Activated B cell treated with CpG ODN at 0.5 μM for 24 hours (primary cell): ENCODE measurements at places on chromosomes 12 and 14. TPM values are rescaled to one million over a fixed set of nuclear protein-coding genes. Genes with fewer than 3 reads are reported as not detected.

DNA sequence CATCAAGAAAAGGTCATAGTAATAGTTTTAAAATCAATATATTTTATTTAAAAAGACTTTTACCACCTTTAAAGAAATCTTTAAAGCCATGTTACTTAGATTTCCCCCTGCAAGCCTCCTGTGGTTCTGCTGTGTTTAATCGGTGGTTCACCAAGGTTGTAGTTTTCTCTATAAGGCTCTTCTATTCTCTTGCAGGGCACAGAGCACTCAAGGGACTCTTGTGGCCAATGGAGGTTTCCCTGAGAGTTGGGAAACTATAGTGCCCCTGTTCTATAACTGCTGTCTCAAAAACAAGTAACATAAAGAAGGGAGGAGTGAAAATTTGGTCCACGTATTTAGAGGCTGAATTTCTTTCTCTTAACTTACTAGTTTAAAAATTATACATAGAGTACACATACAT is 25.0 kb downstream of the DACT1 start:
- no peak overlapping the region for H3K4me3 ChIP-seq
- no peaks in the 10 kb centered on the region for H3K4me1 ChIP-seq
- no peak overlapping the region for H3K27ac ChIP-seq
- no peaks in the 10 kb centered on the region for H3K36me3 ChIP-seq
- peaks cover 8% of the 10 kb centered on the region for H3K27me3 ChIP-seq
- DNase-seq, result no peak

- no peak overlapping the region for H3K27ac ChIP-seq
- H3K36me3 ChIP-seq, result no peaks in the 10 kb centered on the region
- H3K4me3 ChIP-seq, result no peak overlapping the region
- no peaks in the 10 kb centered on the region for H3K4me1 ChIP-seq
- H3K27me3 ChIP-seq, result peaks cover 6% of the 10 kb centered on the region
Observed at GRCh38 chr14:57049848-57050247, 218.9 kb downstream of the EXOC5 start.

Gene CLEC14A
- total RNA-seq, result not detected in 2 replicates

- no peaks in the 10 kb centered on the region for H3K27me3 ChIP-seq
- no peaks in the 10 kb centered on the region for H3K36me3 ChIP-seq
- peaks cover 33% of the 10 kb centered on the region for H3K4me1 ChIP-seq
- H3K27ac ChIP-seq, result no peak overlapping the region
Observed at GRCh38 chr12:14193639-14194038, 171.8 kb upstream of the ATF7IP start.

DNA sequence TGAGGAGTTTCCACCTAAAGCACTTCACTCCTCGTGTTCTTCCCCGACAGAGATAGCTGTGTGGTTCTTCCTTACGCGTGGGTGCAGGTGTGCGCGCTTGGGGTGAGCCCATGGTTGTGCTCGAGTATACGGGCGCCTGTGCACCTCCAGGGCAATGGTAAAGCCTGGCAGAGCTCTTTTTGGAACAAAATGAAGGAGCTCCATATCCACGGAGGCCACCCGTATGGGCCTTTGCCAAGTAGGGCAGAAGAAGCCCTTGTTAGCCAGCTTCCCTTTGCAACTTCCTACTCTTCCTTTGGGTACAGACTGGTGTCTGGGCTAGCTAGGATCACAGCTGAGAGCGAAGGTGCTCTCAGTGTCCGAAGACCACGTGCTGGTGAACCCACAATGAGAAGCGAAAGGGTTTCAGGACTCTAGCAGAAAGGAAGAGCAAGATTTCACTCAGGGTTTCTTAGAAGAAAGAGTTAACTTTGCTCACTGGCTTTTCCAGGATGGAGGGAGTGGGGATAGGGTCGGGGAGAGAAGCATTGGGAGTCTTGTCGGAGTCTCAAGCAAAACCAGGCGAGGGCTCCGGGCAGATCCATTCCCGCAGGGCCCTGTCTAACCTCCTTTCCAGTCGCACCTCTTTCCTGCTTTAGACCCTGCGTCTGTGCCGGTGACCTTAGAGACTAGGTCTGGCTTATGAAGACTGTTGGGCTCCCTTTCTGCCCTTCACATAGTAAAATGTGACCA is 960 bp upstream of the LRFN5 start:
- H3K4me1 ChIP-seq, result peaks cover 38% of the 10 kb centered on the region
- H3K36me3 ChIP-seq, result no peaks in the 10 kb centered on the region
- H3K27me3 ChIP-seq, result peaks cover 54% of the 10 kb centered on the region
- H3K4me3 ChIP-seq, result peak overlapping the region; percentile 75
- H3K27ac ChIP-seq, result no peak overlapping the region
- no peak for DNase-seq

- H3K27me3 ChIP-seq, result peaks cover 20% of the 10 kb centered on the region
- H3K27ac ChIP-seq, result no peak overlapping the region
- no peaks in the 10 kb centered on the region for H3K36me3 ChIP-seq
- no peak for DNase-seq
Observed at GRCh38 chr14:99780690-99781089, 12.5 kb upstream of the EML1 start.

- DNase-seq, result no peak
- H3K4me1 ChIP-seq, result peaks cover 5% of the 10 kb centered on the region
- H3K36me3 ChIP-seq, result no peaks in the 10 kb centered on the region
- H3K27me3 ChIP-seq, result no peaks in the 10 kb centered on the region
- H3K4me3 ChIP-seq, result no peak overlapping the region
- no peak overlapping the region for H3K27ac ChIP-seq
Observed at GRCh38 chr14:77406718-77407117, 16.6 kb downstream of the NOXRED1 start.

Gene RNFT2
- total RNA-seq, result 7.5 and 8.7 TPM in 2 replicates

DNA sequence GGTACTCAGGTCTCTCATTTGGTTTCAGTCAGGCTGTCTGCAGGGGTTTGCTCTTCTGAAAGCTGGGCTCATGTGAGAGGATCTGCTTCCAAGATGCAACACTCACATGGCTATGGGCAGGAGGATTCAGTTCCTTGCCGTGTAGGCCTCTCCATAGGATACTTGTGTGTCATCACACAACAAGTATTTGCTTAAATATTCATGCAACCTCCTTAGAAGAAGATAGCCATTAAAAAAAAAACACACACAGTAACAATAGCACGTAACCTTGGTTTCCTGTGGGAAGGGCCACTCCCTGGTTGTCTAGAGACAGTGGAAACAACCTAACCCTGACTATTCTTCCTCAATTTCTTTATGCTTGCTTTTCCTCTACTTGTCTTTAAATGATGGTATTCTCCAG is 31.8 kb upstream of the CLEC4E start:
- no peaks in the 10 kb centered on the region for H3K36me3 ChIP-seq
- no peak overlapping the region for H3K27ac ChIP-seq
- DNase-seq, result no peak
- peaks cover 11% of the 10 kb centered on the region for H3K27me3 ChIP-seq
- H3K4me3 ChIP-seq, result no peak overlapping the region

DNA sequence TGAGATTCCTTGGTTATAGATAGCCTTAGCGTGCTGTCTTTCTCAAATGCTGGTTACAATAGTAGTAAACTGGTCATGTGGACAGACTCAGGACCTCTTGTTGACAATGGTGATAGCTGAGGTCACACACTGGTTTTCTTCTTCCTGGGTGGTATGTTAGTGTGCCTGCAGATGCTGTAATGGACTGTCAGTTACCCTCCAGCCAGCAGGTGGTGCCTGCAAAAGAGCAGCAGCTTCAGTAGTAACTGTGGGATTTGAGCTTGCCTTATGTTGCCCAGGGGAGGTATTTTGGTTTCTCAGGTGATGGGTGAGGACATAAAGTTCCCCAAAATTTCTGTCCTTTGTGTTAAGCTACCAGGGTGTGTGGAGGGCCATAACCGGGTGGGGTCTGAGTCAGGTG is 33.7 kb upstream of the SCAF11 start:
- peaks cover 24% of the 10 kb centered on the region for H3K27me3 ChIP-seq
- DNase-seq, result no peak
- H3K4me3 ChIP-seq, result no peak overlapping the region
- H3K27ac ChIP-seq, result no peak overlapping the region

- peaks cover 2% of the 10 kb centered on the region for H3K27me3 ChIP-seq
- no peak for DNase-seq
- H3K27ac ChIP-seq, result no peak overlapping the region
- no peak overlapping the region for H3K4me3 ChIP-seq
Observed at GRCh38 chr12:3003357-3003992, 44.3 kb downstream of the TEAD4 start.

GRCh38 chr12:32477714-32478113 is 78.4 kb downstream of the FGD4 start:
- peak overlapping the region; percentile 18 for H3K27ac ChIP-seq
- H3K4me3 ChIP-seq, result no peak overlapping the region
- peaks cover 41% of the 10 kb centered on the region for H3K4me1 ChIP-seq

DNA sequence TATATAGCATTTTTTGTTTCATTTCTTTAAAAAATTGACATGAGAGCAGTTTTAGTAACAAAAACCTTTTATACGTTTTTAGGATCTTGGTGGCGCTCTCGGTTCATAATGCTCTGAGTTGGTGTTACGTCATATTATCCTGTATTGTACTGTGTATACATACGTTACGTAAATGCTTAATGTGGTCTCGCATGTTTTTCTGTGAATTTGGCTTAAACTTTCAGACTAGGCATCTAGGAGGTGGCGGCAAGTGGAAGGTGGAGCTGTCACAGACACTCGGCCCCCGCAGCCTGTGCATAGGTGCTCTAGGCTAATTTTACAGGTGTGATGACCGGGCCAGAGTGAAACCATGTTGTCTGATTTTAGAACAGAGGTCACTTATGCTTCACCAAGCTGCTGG is 60.0 kb downstream of the PPP2R5C start:
- H3K4me1 ChIP-seq, result peaks cover 90% of the 10 kb centered on the region
- H3K4me3 ChIP-seq, result no peak overlapping the region
- peaks cover 44% of the 10 kb centered on the region for H3K36me3 ChIP-seq
- no peaks in the 10 kb centered on the region for H3K27me3 ChIP-seq
- DNase-seq, result no peak

Gene MSI1
- not detected in 2 replicates for total RNA-seq

Gene PLEKHD1
- total RNA-seq, result 0.22 and 0.24 TPM in 2 replicates

GRCh38 chr12:16324772-16325171 is 22.7 kb upstream of the MGST1 start:
- no peak overlapping the region for H3K27ac ChIP-seq
- H3K27me3 ChIP-seq, result no peaks in the 10 kb centered on the region
- no peaks in the 10 kb centered on the region for H3K4me1 ChIP-seq
- no peak for DNase-seq
- no peaks in the 10 kb centered on the region for H3K36me3 ChIP-seq

DNA sequence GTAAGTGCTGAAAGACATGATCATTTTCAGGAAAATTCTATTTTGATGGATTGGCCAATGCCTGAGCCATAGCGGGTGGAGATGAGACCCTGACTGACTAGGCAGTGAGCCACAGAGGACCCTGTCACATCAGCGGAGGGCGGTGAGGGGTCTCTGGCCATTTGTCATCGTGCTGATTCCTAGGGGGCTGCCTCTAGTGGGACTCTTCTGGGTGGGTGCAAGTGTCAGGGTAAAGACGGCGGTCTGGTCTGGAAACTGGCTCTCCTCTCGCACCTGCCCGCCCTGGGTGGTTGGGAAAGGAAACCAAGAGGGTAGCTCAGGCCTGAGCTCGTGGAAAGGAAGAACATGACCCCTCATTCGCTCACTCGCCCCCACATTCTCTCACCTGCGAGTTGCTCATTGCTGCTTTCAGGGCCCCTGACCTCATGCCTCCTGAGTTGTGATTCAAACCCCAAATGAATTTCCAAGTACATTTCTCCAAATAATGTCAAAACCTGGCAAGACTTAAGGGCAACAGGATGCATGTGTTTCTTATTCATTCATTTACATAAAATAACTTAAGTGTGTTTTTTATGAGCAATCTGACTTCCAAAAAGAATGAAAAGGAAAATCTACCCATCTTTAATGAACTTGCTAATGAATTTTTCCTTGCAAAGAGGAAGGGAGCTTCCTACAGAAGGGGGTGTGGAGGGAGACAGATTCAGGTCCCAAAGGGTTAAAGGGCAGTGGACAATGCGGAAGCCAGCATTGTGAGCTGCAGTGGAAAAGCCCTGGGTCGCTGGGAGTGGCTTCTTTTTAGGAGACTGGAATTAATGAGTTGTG is 12.8 kb downstream of the MEG3 start:
- H3K27me3 ChIP-seq, result no peaks in the 10 kb centered on the region
- H3K4me1 ChIP-seq, result no peaks in the 10 kb centered on the region
- no peak overlapping the region for H3K27ac ChIP-seq
- no peak overlapping the region for H3K4me3 ChIP-seq
- no peaks in the 10 kb centered on the region for H3K36me3 ChIP-seq

Gene TTC9
- 11.1 and 12.4 TPM in 2 replicates for total RNA-seq

GRCh38 chr12:10614056-10614370 is 604 bp upstream of the MAGOHB start:
- peak overlapping the region; percentile 100 for H3K4me3 ChIP-seq
- H3K36me3 ChIP-seq, result peaks cover 27% of the 10 kb centered on the region
- peak overlapping the region; percentile 100 for H3K27ac ChIP-seq
- peaks cover 9% of the 10 kb centered on the region for H3K27me3 ChIP-seq

Gene OR6C75
- total RNA-seq, result not detected in 2 replicates

- DNase-seq, result no peak
- H3K27me3 ChIP-seq, result peaks cover 26% of the 10 kb centered on the region
- peaks cover 12% of the 10 kb centered on the region for H3K4me1 ChIP-seq
- no peak overlapping the region for H3K4me3 ChIP-seq
- H3K36me3 ChIP-seq, result no peaks in the 10 kb centered on the region
- H3K27ac ChIP-seq, result no peak overlapping the region
Observed at GRCh38 chr14:99632410-99633035, 12.4 kb upstream of the HHIPL1 start.

GRCh38 chr14:50839691-50840090 is 8.7 kb upstream of the NIN start:
- no peak overlapping the region for H3K27ac ChIP-seq
- H3K4me1 ChIP-seq, result peaks cover 31% of the 10 kb centered on the region
- H3K4me3 ChIP-seq, result no peak overlapping the region
- H3K36me3 ChIP-seq, result no peaks in the 10 kb centered on the region
- no peak for DNase-seq

GRCh38 chr12:78571953-78572352 is 292.6 kb upstream of the SYT1 start:
- H3K36me3 ChIP-seq, result no peaks in the 10 kb centered on the region
- no peak for DNase-seq
- no peak overlapping the region for H3K4me3 ChIP-seq
- H3K4me1 ChIP-seq, result no peaks in the 10 kb centered on the region
- H3K27me3 ChIP-seq, result no peaks in the 10 kb centered on the region
- H3K27ac ChIP-seq, result no peak overlapping the region

- no peak overlapping the region for H3K4me3 ChIP-seq
- no peaks in the 10 kb centered on the region for H3K4me1 ChIP-seq
- no peak for DNase-seq
Observed at GRCh38 chr14:93717668-93718320, 70.5 kb downstream of the PRIMA1 start.

DNA sequence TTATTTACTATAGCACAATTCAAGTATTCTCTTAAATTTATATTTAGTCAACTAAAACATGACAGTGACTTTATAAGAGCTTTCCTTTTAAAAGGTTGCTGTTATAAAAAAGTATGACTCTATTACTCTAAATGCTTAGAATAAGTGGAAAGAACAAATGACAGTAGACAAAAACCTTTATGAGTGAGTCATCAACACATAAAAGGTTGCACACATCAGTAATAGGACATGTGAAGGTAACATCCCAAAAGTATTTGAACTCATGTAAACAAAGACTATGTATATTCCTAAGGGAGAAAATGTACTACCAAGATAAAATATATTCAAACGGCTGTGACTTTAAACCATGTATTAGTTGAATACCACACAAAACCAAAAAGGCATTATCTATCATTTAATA is 98.8 kb downstream of the PAWR start:
- H3K27ac ChIP-seq, result no peak overlapping the region
- H3K4me3 ChIP-seq, result no peak overlapping the region
- H3K27me3 ChIP-seq, result no peaks in the 10 kb centered on the region
- peaks cover 37% of the 10 kb centered on the region for H3K36me3 ChIP-seq
